ENCODE measurements at places on chromosomes 7 and 10.

GRCh38 chr10:27717861-27718260 is 27.8 kb downstream of the MKX start:
- no peak for DNase-seq

DNA sequence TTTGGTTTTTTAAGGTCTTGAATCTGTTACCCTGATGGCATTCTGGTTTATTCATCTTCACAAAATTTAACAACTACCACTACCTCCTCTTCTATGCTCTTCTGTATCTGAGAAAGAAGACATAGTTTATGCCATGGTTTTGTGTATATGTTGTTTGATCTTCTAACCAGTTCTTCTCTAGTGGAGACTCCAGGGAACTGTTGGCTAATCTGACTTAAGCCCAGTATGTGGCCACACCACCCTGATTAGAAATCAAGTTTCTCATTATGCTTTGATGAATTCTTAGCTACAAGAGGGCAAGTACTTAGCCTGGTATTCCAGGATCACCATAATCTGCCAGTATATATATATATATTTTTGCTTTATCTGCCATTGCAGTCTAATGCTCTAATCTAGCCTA is 99.5 kb upstream of the MXI1 start:
- no peak for DNase-seq

- no peak for DNase-seq
Measured at GRCh38 chr7:137592232-137592896, 248.8 kb upstream of the PTN start.

GRCh38 chr10:19922236-19922963 is 106.2 kb downstream of the PLXDC2 start:
- no peak for DNase-seq

- DNase-seq: no peak
Measured at GRCh38 chr7:11601761-11602160, 230.2 kb downstream of the THSD7A start.

DNA sequence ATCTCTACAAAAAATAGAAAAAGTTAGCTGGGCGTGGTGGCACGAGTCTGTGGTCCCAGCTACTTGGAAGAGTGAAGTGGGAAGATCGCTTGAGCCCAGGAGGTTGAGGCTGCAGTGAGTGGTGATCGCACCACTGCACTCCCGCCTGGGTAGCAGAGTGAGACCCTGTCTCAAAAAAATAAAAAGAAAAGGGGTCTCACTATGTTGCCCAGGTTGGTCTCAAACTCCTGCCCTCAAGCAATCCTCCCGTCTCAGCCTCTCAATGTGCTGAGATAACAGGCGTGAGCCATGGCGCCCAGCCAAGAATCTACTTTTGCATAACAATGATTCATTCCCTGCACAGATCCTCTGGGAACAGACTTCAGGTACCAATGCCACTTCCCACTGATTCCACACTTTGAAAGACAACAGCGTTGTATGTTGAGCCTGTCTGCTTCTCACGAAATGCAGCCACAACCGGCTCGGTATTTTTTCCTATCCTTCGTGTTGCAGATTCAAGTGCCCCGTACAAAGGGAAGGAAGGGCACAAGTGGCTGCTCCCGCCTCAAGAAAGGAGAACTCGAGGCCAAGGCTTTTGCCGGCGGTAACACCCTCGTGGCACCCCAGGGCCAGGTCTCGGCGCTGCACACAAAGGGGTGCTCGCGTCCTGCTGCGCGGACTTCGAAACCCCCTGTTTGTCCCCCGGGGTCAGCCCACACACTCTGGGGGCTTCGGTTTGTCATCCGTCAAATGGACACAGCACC is 745 bp downstream of the DAGLB start:
- no peak for DNase-seq

- no peak for DNase-seq
Measured at GRCh38 chr7:96887426-96887825, 117.9 kb upstream of the DLX6 start.

DNA sequence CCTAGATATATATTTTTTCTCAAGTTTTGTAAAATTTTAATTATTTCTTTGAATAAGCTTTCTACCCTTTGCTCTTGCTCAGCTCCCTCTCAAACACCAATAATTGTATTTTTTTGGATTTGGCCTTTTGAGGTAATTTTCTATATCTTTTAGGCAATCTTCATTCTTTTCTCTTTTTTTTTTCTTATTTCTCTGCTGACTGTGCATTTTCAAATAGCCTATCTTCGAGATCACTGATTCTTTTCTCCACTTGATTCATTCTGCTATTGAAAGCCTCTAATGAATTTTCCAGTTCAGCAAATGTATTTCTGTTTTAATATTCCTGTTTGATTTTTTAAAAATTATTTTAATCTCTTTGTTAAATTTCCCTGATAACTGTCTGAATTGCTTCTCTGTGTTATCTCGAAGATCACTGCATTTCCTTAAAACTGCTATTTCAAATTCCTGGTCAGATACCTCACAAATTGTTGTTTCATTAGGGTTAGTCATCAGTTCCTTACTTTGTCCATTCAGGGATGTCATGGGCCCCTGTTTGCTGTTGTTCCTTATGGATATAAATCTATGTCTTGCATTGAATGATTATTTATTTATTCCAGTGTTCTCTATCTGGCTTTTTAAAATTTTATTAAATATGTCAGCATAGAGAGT is 100.1 kb upstream of the UNC5B start:
- no peak for DNase-seq

DNA sequence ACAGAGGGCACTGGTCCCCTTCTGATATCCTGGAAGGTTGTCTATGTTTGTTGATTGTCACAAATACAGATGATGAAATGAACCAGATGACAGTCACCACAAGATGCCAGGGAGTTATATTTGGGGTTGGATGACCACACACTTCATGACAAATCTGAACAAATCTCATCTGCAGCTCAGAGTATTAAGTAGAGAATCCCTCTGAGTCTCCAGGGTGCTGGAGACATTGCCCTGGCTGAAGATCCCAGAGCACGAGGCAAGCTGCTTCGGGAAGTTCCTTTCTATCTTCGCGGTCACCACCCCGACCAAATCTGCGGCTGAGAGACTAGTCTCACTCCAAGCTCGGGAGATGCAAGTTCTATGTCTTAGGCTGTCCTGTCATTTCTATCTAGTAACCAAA is 9.0 kb downstream of the DENND2A start:
- DNase-seq: no peak

DNA sequence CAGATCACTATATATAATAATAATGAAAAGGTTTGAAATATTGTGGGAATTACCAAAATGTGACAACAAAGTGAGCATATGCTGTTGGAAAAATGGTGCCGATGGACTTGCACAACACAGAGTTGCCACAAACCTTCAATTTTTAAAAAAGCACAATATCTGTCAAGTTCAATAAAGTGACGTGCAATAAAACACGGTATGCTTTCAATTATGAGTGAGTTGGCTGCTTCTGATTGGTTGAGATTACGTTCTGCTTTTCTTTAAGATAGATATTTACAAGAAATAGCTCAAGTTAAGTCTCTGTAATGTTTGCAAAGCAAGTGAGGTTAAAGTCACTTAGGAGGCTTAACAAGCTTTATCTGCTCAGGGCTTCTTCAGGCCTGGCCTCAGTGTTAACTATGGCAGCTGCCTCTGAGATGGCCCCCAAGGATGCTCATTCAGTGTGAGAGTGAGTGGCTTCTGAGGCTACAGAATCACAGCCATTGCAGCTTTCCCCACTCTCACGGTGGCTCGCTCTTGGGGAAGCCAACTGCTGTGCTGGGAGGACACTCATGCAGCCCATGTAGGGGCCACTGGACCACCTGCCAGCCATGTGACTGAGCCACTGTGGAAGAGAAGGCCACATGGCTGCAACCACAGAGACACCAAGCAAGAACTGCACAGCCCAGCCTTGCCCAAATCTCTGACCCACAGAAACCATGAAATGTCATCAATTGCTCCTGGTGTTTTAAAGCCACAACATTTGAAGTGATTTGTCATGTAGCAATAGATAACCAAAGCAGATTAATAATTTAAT is 78.3 kb upstream of the TMEM72 start:
- DNase-seq: no peak

DNA sequence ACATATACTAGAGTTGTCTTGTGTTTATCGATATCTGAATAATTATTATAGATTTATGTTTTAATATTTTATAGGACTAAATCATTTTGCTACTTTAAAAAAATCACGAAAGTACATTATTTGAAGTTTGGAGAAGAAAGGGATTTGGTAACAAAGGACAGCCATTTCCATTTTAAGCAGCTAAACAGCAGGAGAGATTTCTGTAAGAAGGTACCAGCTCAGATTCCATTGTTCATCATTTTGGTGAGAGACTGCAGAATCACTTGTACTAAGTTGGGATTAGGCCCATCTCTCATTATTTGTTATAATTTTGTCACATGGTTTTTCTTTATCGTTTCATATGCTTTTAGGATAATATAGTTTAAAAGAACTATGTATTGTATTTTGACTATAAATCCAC is 46.7 kb downstream of the PALS2 start:
- no peak for DNase-seq

DNA sequence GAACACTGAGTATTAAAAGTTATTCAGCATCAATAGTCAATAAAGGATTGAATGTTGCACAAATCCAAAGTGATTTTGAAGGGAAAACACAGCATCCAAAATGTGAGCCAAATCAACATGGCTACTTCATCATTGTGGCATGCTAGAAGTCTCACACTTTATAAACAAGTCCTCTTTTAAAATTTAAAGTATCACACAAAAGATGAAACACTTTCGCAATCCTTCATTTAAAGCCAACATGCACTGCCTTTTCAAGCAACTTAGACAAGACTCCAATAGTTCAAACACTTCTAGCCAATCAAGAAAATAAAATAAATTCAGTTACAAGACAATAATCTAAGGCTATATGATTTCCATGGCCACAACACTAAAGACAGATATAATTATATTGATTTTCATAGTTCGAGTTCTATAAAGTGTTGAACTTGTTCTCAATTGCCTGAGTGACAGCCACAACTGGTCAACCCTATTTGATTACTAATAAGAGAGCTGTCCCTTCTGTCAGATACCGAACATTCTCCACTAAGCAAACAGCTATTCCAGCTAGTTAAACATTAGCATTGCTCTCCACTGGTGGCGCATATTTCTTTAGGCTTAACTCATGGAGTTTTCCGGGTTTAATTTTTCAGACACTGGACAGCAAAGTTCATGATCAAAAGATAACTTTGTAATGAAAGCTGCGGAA is 8.3 kb downstream of the EBF3 start:
- no peak for DNase-seq

GRCh38 chr10:51468424-51468823 is 231.0 kb downstream of the CSTF2T start:
- no peak for DNase-seq

DNA sequence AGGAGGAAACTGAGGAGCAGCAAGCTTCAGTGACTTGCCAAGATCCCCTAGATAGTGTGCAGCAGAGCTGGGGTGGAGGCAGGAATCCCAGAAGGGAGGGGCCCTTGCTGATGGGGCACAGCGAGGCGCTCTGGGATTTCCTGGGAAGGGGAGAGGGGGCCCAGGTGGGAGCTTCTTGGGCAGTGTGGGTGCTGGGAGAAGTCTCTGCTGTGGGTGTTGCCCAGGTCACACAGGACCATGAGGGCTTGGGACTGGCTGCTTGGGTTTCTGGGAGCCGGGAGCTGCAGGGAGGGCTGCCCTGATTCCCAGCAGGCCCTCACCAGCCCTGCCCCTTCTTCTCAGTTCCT is 55.2 kb downstream of the TSPAN15 start:
- no peak for DNase-seq

DNA sequence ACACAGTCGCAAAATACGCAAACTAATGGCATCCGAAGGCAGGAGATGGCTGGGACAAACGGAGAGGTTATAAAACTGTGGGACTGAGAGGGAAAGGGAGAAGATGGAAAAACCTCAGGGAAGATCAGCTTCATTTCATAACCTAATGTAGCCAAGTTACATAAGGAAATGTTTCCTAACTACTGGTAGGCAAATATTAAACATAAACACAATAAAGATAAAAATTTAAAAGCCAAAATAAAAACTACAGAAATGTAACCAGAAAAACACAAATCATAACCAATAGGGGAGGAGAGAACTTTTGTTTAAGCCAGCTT is 13.1 kb upstream of the MNX1 start:
- no peak for DNase-seq

DNA sequence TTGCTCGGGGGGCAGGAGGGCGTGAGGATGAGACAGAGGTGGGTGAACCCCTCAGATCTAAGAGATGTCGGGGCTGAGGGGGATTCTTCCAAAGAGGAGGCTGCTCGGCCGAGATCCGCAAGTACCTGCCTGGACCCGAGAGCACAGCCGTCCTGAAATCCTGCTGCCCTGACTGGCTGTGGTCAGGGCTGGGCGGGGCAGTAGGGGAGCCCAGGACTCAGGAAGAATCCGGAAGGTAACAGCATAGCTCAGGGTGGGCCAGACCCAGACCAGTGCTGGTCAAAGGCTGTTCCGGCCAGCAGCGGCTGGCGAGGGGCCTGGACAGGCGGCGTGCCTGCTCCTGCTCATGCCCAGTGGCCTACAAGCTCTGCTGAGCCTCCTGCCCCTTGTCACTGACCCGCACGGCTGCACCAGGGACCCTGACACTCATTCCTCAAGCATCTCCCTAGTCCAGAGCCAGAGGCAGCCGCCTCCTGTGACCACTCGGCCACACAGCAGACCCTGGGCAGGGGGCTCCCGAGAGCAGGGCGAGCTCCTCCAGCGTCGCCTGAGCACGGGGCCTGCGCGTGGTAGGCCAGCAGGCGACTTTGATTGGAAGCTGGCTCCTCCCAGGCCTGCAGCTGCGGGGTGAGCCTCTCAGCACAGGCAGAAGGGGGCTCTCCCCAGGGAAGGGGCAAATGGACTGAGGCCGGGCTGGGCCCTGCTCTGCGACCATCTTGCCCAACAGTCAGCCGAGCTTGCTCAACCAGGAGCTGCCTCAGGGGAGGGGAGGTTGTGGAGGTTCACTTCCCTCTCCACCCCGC is 3.1 kb upstream of the ADAP1 start:
- no peak for DNase-seq

DNA sequence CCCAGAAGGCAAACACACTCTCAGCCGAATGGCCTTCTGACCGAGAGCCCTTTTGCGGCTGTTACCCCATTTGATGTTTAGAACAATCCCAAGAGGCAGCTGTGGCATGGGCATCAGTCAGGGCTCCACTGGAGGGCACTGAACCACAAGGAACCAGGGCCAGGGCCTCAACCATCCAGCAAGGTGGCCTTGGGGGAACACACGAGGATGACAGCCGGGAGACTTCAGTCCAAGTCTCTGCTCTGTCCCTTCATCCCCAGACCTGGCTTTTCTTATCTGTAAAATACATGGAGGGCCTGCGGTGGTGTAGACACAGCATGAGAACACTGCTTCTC is 63.6 kb upstream of the INSIG1 start:
- no peak for DNase-seq

- DNase-seq: peak; percentile 45
Measured at GRCh38 chr7:604884-605531, 85.4 kb upstream of the PDGFA start.

- DNase-seq: no peak
Measured at GRCh38 chr10:32015386-32015785, 40.8 kb downstream of the KIF5B start.

GRCh38 chr10:91884536-91884935 is 24.8 kb downstream of the FGFBP3 start:
- DNase-seq: no peak

Data from stimulated activated CD8-positive, alpha-beta memory T cell treated with anti-CD3 and anti-CD28 coated beads, Interleukin-15, amount 100 ng/mL, for 48 hours (primary cell).